Upper lobe of right lung (tissue), 1 donor: ENCODE measurements at places on chromosomes 7 and 10. TPM values are rescaled to one million over a fixed set of nuclear protein-coding genes. Genes with fewer than 3 reads are reported as not detected.

The PCDH15 gene
- total RNA-seq, result 3.2 TPM

The UPP1 gene
- total RNA-seq, result 68.9 TPM

The OR9A2 gene
- total RNA-seq, result not detected

DNA sequence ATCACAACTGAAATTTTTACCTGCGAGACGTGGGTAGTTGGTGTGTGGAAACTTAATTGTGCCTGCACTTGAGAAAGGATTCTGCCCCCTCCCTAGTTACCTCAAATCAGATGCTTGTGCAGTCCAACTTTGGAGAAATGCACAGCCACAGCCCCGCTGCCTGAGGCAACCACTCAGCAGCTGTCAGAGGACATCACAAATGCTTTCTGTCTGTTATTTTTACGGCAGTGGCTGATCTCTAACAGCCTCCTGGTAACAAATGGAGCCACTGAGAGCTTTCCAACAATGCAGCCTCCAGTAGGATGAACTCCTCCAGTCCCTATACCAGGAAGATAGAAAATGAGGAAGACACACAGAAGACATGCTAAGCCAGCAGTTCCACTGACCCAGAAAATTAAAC, 712.2 kb upstream of the GHITM start:
- H3K27me3 ChIP-seq, result no peaks in the 10 kb centered on the region
- H3K4me1 ChIP-seq, result no peaks in the 10 kb centered on the region
- H3K27ac ChIP-seq, result no peak overlapping the region
- no peaks in the 10 kb centered on the region for H3K36me3 ChIP-seq

DNA sequence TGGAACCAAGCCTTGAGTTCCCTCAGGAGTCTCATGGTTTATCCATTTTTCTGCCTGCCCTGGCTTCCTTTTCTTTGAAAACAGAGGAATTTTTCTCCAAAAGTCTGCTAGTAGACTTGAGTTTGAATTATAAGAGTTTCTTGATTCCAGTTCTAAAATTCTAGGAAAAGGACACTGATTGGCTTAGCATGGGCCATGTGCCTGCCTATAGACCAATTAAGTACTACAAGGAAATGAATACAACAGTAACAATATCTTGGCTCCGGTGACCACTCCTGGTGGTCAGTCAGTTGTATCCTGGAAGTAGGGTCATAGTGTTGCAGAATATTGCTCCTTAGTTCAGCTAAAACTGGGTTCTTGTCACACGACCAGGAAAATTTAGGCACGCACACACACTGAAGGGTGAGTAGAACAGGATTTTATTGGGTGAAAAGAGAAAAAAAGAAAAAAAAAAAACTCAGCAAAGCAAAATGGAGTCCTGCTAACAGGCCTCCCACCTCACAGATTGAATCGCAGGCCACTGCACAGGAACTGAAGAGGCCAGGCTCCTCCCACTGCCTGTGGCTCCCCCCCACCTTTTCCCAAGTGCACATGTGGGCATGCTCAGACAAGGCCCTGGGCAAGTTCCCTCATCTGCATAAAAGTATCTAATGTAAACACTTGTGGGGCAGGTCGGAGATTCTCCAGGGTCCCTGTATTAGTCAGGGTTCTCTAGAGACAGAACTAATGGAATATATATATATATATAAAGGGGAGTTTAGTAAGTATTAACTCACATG, 155.1 kb downstream of the LYZL1 start:
- H3K4me1 ChIP-seq, result no peaks in the 10 kb centered on the region
- H3K4me3 ChIP-seq, result no peak overlapping the region
- DNase-seq, result no peak

- no peak overlapping the region for H3K4me3 ChIP-seq
- H3K27ac ChIP-seq, result peak overlapping the region; percentile 64
- H3K27me3 ChIP-seq, result no peaks in the 10 kb centered on the region
- H3K36me3 ChIP-seq, result no peaks in the 10 kb centered on the region
- peaks cover 11% of the 10 kb centered on the region for H3K4me1 ChIP-seq
These were observed 179.8 kb upstream of the ASAH2 start for GRCh38 chr10:50431133-50431532.

DNA sequence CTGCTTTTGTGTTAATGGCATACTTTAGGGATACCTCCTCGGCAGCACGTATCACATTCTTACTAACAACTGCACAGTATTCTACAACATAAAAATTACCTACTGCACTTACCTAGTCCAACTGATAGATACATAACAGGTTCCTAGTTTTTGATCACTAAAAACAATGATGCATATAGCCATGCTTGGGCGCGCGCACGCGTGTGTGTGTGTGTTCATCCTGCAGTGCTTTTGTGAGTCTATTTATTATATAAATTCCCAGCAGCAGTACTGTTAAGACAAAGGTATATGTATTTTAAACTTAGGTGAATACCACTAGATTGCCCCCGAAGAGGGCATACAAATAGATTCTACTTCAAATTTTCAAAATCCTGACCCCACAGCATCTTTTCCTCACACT, 181.4 kb downstream of the ELMO1 start:
- H3K4me3 ChIP-seq, result no peak overlapping the region
- H3K27me3 ChIP-seq, result no peaks in the 10 kb centered on the region
- H3K4me1 ChIP-seq, result peaks cover 6% of the 10 kb centered on the region
- peaks cover 5% of the 10 kb centered on the region for H3K36me3 ChIP-seq
- no peak overlapping the region for H3K27ac ChIP-seq

DNA sequence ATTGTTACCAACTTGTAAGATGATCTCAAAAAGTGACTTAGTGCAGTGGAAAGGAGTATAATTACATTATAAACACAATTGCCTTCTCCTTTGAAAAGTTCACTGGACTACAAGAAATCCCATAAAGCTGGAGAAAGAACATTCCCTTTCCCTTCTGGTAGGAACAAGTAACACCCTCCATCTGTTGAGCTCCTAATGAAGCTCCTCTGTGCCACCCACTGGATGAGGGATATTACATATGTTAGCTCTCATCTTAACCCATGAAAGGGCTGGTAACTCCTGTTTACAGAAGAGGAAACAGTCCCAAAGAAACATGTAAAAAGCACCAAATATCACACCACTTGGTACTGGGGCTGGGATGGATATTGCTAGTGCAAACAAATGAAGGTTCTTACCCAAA, 8.1 kb downstream of the PGAM1 start:
- peaks cover 79% of the 10 kb centered on the region for H3K36me3 ChIP-seq
- H3K27me3 ChIP-seq, result no peaks in the 10 kb centered on the region
- no peak for DNase-seq
- no peak overlapping the region for H3K4me3 ChIP-seq
- H3K27ac ChIP-seq, result no peak overlapping the region
